Activated T-cell treated with anti-CD3 and anti-CD28 coated beads, Interleukin-2, amount 50 U/mL, for 48 hours (primary cell): ENCODE measurements at places on chromosomes 4 and X.

- no peak for DNase-seq
Measured at GRCh38 chr4:2827071-2827873, 16.4 kb upstream of the ADD1 start.

- DNase-seq, result no peak
Measured at GRCh38 chr4:188534917-188535316, 395.7 kb downstream of the TRIML1 start.

DNA sequence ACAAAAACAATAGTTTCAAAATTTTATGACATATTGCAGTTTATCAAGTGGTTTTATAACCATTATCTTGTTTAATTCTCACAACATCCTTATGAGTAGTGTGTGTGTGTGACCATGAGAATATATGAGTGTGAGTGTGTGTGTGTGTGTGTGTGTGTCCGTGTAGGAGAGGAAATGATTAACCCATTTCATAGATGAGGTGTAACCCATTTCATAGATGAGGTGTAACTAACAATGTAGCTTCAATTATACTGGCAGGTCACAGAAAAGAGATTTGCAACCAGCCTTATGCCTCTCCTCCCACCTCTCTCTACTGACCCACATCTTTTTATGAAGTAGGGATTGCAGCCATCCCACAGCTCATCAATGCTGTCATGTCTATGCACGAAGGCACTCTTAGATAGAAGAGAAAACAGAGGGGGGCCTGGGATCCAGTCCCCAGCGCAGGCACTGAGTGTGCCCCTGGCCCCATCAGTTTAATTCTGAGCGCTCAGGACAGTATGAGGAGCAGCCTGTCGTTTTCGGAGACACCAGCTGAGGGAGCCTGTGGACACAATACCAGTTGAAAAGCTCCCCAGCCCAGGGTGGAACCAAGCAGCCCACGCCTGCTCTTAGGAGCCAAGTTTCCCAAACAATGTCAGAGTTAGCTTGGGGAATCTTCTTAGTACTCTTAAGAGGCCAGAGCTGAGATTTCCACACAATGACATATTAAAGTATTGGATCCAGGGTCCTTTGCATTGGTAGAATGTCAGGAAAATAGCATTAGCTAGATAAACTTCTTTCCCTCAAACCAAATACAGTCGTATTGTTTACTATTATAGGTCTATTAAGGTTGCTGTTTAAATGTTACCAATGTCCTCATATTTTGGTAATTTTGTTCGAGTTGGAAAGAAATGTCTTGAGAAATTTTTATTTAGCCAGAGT, 88.6 kb downstream of the PALLD start:
- peak; percentile 51 for DNase-seq

DNA sequence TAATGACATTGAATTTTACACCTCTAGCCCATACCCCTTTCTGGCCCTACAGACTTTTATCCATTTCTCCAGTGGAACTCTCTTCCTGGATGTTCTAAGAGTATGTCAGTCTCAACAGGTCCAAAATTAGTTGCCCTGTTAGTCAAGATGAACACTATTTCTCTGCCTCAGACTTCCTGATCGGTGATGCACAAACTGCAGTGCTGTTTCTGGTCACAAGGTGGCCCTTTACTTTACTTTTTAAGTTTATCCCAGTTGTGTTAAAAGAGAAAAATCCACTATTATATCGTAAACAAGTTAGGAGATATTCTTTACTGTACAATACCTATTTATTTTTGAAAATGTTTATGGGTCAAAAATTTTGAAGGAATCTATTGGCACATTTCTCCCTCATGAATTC, 13.1 kb downstream of the TCEAL7 start:
- peak; percentile 32 for DNase-seq

DNA sequence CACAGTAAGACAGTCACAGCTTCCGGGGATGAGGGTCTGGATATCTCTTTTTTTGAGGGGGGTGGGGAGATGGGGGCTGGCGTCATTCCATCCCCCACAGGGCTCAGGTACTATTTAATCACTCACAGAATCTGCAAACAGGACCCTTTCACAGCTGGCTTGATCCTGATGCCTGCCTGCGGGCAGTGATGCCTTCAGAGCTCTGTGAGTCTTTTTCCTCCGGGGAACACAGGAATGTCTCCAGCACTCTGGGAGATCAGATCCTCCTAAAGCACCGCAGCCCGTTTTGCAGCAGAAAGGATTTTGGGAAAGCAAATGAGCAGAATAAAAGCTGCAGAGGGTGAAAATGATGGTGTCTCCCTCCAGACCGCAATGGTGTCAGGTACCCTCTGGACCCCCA, 13.2 kb upstream of the SHOX start:
- DNase-seq, result no peak

DNA sequence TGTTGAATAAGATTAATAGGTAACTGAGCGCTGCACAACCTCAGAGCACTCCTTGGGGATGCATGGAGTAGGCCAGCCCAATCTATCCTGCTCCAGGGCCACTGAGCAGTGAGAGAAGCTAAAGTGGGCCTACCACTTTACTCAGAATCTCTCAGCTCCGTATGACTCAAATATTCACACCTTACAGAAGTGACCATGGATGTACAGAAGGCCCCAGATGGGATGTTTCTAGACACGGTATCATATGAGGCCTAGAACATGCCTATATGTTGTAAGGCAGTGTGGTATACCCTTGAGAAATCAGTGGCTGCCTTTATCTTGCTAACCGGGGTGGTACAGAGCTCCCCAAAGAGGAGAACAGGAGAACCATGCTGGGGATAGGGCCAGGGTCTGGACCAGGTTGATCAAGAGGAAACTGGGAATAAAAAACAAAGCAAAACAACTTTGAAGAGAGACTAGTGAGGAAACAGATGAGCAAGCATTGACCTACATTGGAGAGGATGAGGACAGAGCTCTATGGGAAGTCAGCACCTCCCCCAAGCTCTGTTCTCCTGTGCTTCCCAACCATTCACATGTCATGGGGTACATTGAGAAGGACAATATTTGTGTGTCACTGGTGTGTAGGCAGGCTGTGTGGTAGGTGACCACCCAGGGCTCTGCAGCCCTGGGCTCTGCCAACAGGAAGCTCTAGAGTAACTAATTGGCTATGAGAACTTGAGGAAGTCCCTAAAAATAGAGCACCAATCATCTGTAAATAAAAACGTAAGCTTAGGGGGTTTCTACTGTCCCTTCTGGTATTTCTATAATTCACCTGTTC, 31.4 kb downstream of the HOPX start:
- DNase-seq, result no peak

GRCh38 chrX:134544135-134544512, 84.2 kb downstream of the HPRT1 start:
- no peak for DNase-seq

DNA sequence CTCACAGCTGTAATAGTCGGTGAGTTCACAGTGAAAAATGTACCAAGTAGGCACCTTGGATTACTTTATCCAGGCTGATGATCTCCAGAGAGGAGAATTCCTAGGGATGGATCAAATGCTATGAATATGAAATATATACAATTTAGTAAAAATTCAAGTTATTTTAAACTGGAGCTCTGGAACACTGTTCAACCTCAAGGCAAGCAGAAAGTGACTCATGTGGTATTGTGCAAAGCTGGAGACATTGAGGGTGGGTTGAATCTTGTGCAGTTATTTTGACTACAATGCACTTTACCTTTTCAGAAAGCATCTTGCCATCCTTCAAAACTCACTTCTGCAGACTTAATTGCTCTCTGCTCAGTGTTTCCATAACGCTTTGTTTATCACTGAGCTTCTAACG, 43.4 kb downstream of the OSTC start:
- no peak for DNase-seq

- no peak for DNase-seq
Measured at GRCh38 chrX:51860679-51861078, 32.7 kb upstream of the MAGED1 start.
